T-helper 17 cell (primary cell): ENCODE measurements at places on chromosomes 11 and 22.

DNA sequence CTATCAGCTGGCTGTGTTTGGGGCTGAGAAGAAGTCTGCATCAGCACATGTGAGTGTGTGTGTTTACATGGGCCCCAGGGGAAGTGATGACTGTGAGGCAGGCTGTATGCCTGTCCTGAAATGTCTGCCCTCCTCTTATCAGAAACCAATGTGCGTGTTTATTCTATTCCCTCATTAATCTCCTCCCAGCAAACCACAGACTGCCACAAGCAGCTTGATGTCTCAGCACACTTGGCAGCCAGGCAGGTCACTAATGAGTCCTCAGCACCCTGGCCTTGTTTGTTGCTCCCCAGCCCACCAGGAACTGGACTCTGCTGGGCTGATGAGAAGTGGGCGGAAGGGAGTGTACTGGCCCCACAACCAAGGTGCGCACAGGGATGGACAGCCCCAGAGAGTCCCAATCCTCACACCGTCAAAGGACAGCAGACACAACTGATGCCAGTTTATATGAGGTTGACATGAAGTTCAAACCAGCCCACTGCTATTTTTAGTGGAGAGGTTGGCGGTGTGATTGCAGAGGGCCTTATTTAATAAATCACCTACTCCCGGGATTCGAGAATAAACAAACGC is 225.8 kb downstream of the ETS1 start:
- no peak for DNase-seq

DNA sequence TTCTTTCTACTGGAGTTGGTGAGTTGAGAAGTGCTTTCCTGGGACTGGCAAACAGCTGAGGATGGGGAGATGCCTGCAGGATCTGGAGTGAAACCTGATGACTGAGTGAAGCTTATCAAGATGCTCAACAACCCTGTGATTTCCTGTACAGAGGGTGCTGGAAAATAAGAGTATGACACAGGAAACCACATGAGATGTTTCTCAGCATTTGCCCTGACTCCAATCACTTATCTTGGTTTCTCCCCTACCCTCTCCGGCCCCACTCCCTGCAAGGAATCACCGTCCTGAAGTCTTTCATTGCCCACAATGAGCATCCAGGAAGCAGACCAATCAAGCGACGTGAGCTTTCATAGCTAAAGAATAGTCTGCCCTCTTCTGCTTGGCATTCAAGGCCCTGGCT is at the start of gene MRGPRX2:
TSS of gene MRGPRX2 (minus strand) at position 89 of the 400 bp plus-strand sequence. CDS start 4,315 bp downstream, outside the sequence.
- no peak for DNase-seq

- DNase-seq, result no peak
Measured at GRCh38 chr11:108875134-108875533, 210.3 kb downstream of the DDX10 start.

DNA sequence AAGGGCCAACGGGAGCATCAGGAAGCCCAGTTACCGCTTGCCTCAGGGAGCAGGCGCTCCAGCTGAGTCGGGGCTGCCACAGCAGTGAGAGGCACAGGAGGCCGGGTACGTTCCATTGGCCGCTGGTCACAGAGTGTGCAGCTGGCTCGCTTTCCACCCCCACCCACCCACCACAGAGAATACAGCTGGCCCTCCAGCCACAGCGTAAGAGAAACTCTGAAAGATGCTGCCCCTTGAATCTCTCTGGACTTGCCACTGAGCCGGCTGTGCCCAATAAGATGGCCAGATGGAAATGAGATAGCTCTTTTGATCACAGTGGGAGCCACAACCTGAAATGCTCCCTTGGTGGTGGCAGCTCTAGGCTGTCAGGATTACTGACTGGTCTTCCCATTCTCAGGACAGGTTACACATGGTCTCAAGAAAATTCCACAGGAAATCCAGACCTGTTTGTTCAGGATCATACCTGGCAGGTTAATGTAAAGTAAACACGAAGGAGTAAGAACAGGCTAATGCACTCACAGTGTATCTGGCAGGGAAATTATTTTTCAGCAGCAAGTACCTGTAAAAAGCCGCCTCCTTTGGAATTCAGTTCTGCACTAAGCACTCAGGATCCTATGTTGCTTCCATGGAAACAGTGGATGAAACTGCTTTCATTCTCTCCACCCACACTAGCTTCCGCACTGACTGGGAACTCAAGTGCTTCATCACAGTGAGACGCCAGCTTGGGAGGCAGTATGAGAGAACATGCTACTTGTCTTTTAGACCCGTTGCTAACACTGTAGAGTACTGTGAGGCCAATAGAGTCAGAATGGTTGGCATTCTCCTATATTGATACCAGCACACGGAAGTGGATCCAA is 16.5 kb downstream of the SIAE start:
- DNase-seq, result no peak

DNA sequence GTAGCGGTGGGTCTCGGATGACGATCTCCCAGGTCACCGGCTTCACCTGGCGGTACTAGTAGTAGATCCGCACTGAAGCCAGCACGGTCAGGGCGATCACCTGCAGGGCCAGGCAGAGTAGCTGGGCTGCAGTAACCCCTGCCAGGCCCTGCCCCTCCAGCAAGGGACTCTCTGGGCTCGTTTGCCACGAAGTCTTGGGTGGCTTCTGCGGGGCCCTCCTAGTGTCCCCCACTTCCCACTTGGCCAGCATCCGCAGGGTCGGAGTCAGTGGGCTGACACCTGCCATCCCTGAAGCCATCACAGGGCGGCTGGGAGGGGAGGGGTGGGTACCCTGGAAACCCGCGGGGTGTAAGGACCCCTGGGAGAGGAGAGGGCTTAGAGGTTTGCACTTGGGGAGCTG is 214.0 kb downstream of the OR4C45 start:
- DNase-seq, result no peak

GRCh38 chr11:63804259-63804658 is 9.0 kb upstream of the SPINDOC start:
- DNase-seq, result no peak

DNA sequence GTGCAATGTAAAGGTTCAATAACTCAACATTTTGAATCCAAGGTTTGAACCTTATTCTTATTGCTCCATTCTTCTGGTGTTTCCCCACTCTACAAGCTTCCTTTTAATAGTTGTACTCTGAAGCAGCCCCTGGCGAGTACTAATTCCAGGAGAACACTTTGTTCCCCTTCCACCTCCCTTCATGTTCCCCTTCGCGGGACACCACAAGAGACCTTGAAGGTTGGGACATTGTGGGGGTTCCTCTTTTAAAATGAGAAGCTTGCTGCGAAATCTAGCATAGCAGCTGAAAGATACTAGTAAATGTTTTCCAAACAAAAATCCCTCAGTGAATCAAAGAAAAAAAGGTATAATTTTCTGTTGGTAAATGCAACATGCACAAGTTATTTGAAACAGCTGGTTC is 626.3 kb upstream of the LRRC4C start:
- no peak for DNase-seq

GRCh38 chr22:29152954-29153719 is 52.6 kb upstream of the EMID1 start:
- no peak for DNase-seq

- no peak for DNase-seq
Measured at GRCh38 chr11:41536021-41536568, 76.6 kb upstream of the LRRC4C start.

DNA sequence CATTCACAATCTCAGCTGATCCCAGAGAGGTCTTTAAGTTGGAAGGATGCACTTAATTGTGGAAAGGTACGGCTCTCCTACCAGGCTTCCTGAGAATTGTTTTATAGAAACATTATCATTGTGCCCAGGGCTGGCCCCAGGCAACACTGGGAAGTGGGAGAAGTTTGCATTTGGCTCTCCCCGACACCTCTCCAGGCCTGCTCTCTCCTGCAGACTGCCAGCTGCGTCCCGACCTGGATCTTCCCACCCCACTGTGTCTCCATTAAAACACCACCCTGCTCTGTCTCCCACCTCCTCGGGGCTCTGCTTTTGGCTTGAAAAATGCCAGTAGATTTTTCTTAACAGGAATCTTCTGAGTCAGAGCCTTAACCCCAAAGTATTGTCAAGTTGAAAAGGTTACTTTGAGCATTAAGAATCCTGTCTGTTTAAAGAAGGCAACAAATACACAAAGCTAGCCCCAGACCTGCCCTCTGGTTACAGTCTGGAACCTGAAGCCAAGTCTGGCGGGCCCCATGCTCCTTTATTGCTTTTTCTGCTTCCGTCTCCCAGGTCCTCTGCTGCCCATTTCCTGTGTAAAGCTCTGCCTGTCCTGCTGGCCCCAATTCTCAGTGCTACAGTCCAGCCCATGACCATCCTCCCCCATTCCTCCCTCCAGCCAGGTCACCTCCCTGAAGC is 530.2 kb downstream of the SOX6 start:
- DNase-seq, result no peak

DNA sequence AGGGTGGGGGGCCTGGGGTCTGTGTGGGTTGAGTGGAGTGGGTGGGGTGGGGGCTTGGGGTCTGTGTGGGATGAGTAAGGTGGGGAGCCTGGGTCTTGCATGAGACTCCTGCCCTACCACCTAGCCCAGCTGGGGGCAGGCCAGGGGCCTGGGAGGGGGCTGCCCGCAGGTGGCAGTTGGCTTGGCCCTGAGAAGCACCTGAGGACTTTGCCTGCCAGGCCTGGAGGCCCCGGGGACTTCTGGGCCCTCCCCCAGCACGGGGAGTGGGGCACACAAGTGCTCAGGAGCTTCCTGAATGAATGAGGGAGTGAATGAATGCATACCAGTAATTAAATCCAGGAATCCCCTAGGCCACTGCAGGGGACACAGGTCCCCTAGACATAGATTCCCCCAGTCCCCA is 6.6 kb downstream of the PHLDA2 start:
- no peak for DNase-seq

GRCh38 chr11:34314936-34315335 is 42.9 kb downstream of the ABTB2 start:
- no peak for DNase-seq

GRCh38 chr11:11662578-11662977 is 40.8 kb upstream of the GALNT18 start:
- DNase-seq, result no peak

- no peak for DNase-seq
Measured at GRCh38 chr11:117910525-117910924, 18.7 kb downstream of the TMPRSS13 start.

- no peak for DNase-seq
Measured at GRCh38 chr22:36010882-36011281, 17.7 kb downstream of the RBFOX2 start.

- DNase-seq, result no peak
Measured at GRCh38 chr11:63873311-63873710, 34.4 kb downstream of the MARK2 start.

GRCh38 chr11:128532572-128533091 is 54.7 kb downstream of the ETS1 start:
- no peak for DNase-seq

GRCh38 chr11:58907780-58908179 is 31.5 kb upstream of the GLYATL1 start:
- DNase-seq, result no peak

DNA sequence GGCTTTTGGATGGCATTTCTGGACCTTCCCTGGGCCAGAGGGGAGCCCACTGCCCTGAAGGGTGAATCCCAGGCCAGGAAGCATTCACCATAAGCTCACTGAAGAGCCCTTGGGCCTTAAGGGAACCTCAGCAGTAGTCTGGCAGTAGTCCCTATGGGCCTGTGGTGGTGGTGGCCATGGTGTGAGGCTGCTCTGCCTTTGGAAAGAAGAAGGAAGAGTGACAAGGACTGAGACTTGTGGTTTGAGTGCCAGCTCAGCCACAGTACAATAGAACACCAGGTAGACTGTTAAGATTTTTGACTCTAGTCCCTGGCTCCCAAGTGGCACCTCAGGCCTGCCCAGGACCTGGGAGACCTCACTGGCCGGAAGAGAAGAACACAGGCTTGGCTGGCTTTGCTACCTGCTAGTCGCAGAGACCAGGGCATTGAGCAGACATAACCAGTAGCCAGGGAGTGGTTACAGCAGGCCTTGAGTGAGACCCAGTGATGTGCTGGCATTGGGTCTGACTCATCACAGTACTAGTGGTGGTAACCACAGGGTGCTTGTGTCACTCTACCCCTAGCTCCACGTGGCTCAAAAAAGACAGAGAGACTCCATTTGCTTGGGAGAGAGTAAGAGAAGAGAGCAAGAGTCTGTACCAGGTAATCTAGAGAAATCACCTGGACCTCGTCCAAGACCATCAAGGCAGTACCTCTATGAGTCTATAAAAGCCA is 259.8 kb upstream of the BLID start:
- no peak for DNase-seq
